ENCODE measurements at places on chromosomes 2 and 18.
A peak's percentile ranks its signal among the peaks of the same experiment; 100 is the strongest.

GRCh38 chr2:65558743-65559142, 126.3 kb upstream of the SPRED2 start:
- DNase-seq = no peak

DNA sequence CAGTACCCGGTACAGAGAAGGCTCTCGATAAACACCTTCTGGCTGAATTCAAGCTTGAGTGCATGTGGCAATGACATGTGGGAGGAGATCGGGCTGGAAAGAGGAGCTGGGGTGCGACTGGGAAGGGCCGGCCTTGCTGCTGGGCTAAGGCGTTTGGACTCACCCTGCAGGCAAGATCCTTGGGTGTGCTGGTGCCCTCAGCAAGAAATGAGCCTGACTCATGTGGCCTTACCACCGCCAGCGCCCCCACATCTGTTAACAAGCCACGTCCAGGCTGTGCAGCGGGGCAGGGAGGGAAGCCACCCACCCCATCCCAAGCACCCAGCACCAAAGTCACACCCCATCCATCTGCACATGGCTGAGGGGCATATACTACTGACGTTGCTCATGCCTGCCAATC, 1.3 kb downstream of the HS1BP3 start:
- no peak for DNase-seq

DNA sequence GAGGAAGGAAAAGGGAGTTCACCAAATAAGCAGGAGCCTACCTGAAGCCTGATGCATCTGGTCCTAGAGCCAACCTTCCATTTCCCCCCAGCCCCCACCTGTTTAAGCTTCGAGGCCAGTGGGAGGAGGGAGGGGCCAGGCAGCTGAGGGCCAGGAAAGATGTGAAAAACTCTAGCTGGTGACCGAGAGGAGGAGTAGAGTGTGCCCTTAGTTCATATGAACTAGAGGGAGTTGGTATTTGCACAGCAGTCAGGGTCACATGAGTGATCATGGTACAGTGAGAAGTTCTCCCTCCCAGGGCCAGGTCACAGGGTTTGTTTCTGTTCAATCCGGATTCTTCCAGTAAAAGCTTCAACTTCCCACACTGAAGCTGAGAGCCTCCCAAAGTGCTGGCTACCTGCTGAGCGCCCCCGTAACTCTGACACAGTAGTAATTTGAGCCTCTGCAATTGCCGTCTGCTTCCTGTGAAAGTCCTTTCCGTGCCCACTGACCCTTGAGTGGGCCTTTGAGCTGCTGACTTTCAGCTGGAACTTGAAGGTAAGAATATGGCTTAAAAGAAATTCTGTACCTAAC, at the start of gene SULT1C2:
TSS of gene SULT1C2 (plus strand) at position 362 of the 573 bp plus-strand sequence. CDS start 4,773 bp downstream, outside the sequence.
- DNase-seq = no peak

DNA sequence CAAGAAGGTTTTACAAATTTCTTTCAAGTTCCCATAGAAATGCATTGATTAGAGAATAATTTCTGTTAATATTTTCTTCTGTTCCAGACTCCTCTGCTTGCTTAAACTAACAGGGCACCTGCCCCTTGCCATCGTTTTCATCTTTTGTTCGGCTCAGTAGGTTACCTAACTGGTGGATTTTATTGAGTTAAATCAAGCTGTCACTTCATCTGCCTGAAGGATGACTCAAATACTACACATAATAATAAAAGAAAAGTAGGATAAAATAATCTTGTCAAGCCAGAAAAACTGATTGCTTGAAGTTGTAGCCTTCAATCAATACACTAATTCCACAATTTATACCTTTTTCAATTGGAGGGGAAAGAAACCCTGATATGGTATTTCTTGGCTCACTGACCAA, 234.0 kb downstream of the NR4A2 start:
- DNase-seq = no peak

- DNase-seq = no peak
Observed at GRCh38 chr2:173019755-173020154, 55.9 kb upstream of the MAP3K20 start.

DNA sequence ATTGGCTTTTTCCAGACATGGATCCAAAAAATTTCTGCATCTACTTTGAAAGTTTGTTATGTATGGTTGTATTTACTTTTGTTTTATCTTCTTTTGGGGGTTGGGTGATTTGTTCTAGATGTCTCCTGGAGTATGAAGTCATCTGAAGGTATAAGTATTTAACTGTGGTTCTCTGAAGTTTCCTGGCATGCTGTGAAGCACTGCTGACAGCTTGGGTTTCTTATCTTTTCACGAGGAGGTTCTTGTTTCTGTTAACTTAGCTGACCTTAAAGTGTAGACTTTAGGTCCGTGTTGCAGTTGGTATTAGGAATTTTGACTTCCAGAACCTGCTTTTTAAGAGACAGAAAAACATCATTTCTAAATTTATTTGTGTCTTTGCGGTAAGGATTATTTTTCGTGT, 15.9 kb downstream of the GLS start:
- DNase-seq = no peak

DNA sequence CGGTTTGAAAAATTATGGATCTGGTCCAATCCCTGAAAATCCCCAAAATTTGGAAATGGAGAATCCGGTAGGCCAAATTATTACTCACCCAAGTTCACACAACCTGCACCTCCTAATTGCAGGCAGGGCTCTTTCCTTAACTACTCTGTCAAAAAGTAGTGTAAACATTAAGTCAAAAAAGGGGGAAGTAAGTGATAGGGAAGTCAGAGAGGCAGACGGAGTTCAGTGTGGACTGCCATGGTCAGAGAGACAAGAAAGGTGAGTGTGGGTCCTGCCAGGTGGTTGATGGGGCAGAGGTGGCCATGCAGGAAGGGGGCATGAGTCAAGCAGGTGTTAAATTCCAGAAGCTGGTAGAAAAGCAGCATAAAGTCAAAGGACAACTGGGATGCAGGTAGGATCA, 104.7 kb upstream of the STPG4 start:
- DNase-seq = no peak

GRCh38 chr2:32479993-32480392, 123.2 kb downstream of the BIRC6 start:
- no peak for DNase-seq

GRCh38 chr2:70141212-70141901, 49.5 kb downstream of the C2orf42 start:
- no peak for DNase-seq

- DNase-seq = peak; percentile 49
Observed at GRCh38 chr2:222978850-222979249, 73.1 kb upstream of the KCNE4 start.

DNA sequence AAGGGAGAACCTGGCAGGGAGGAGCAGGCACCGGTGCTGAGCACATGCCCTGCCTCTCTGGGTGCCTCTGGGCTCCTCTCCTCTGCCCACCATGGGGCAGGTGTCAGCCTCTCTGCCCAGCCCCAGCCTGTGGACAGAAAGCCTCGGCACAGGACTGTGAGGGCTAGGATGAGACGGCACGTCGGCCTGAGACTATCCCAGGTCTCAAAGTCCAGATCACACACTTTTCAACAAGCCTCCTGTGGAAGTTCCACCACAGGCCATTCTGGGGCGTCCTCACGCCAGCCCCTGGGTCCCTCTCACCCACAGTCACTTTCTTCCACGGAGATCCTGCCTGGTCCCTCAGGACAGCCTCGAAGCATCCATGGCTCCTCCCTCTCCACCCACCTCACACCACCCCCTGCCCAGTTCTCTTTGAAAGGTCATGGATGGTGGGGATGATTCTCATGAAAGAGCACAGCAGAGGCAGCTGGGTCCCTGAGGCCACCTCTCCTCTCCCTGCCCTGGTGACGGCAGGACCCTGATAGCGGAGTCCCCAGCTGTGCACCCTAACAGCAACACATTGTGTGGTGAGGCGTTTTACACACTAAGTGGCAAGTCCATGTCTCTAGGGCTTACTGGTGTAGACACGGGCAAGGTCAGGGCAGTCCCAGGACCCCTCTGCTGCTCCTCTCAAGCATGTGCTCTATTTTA, 569.4 kb upstream of the SALL3 start:
- DNase-seq = no peak

GRCh38 chr2:228798458-228799207, 472.5 kb downstream of the PID1 start:
- peak; percentile 65 for DNase-seq

DNA sequence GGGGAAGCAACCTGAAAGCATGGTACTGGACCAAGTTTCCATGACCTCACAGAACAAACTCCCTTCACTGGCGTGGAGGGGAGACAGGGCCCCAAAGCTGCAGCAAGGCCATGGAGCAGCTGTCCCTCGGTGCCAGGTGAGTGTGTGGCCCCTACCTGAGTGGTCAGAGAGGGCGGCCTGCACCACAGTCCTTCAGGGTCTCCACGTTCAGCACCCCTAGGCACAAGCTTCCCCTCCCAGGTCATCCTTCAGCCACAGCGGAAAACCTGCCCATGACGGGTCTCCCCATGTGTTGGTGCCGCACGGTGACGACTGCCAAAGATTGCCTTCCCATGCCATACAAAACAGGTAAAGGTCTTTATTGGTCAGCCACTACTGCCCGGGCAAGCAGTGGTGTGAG, 201.6 kb downstream of the MGAT5 start:
- DNase-seq = no peak

- DNase-seq = peak; percentile 32
Observed at GRCh38 chr2:102142829-102143449, 393 bp downstream of the IL1R1 start.

DNA sequence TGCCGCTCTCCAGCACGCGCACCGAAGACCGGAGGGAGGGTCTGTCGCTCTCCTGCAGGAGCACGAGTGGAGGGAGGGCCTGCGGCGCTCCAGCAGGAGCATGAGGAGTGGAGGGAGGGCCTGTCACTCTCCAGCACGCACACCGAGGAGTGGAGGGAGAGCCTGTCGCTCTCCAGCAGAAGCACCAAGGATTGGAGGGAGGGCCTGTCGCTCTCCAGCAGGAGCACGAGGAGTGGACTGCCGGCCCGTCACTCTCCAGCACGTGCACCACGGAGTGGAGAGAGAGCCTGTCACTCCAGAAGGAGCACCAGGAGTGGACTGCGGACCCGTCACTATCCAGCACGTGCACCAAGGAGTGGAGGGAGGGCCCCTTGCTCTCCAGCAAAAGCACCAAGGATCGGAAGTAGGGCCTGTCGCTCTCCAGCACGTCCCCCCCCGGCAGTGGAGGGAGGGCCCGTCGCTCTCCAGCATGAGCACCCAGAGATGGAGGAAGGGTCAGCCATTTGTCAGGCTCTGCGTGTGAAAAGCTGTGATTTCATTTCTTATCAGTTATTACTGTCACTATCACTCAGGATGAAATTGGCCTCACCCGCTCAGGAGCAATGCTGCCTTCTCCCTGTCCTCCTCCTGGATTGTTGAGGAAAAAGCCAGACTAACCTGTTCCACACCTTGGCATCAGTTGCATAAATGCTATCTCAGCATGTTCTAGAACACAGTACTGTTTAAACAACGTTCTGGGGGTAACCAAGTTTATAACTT, 35.9 kb downstream of the ADI1 start:
- DNase-seq = peak; percentile 87

DNA sequence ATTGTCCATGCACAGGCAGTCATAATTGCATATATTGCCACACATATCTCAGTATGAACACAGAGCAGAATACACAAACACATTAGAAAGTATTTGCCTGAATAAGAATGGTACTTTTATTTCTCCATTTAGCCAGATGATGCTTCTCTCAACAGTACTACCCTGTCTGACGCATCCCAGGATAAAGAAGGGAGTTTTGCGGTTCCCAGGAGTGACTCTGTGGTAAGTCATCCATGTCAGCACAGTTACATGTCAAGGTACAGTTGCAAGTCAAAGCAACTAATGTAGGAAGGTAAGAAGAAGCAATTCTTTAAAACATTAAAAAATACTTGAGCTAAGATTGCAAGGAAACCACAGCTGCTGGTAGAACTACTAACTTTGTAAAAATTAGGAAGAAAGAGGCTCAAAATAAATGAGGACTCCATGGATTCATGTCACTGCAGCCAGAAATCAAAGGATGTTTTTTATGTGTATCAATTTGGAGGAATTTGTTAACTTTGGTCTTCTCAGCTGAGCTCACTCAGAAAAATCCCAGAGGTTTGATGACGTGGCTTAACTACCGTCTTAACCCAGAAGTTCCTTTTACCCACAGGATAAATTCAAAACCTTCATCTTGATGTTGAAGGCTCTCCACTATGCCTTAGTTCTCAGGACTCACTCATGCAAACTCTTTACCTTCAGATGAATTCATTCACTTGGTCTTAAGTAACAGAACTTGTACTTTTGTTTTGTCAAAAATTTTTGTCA, 130.3 kb downstream of the ARHGAP28 start:
- DNase-seq = peak; percentile 17

DNA sequence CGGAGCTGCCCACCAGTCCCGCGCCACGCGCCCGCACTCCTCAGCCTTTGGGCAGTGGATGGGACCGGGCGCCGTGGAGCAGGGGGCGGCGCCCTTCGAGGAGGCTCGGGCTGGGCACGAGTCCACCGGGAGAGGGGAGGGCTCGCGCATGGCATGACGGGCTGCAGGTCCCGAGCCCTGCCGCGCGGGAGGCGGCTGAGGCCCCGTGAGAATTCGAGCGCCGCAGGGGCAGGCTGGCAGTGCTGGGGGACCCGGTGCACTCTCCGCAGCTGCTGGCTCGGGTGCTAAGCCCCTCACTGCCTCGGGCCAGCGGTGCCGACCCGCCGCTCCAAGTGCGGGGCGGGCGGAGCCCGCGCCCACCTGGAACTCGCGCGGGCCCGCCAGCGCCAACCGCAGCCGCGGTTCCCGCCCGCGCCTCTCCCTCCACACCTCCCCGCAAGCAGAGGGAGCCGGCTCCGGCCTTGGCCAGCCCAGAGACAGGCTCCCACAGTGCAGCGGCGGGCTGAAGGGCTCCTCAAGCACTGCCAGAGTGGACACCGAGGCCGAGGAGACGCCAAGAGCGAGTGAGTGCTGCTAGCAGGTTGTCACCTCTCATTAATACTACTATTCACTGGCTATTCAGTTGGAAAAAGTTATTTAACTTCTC, 3.6 kb upstream of the TTC21B start:
- no peak for DNase-seq

GRCh38 chr2:11357428-11357972, 13.1 kb upstream of the ROCK2 start:
- no peak for DNase-seq

DNA sequence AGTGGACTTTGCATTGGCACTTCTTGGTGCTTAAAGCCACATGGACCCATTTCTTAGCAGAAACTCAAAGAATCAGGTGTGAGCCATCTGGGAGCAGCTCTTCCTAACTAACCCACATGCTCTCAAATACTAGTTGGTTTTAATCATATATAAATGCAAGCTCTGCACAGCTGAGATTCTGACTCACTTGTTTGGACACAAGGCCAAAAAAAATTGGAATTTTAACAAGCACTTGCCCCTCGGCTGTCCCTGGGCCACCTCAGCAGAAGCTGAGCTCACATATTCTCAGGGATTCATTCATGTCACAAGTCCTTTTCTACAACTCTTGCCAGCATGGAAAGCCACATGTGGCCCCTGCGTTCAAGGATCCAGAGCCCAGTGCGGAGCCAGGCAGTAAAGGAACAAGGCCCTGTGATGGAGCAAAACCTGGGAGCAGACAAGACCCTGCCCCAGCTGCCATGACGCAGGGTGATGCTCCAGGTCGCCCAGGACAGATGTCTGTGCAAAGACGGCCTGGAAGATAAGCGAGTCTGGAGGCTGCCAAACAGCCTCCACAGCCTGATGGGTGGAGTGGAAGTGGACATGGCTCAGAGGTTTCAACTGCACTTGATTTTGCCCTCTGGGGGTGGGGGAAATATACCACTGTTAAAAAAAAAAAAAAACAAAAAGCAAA, 266.5 kb downstream of the EIPR1 start:
- DNase-seq = no peak

- DNase-seq = no peak
Observed at GRCh38 chr2:65649811-65650589, 217.6 kb upstream of the SPRED2 start.
